ENCODE measurements at places on chromosomes 16 and 17.

DNA sequence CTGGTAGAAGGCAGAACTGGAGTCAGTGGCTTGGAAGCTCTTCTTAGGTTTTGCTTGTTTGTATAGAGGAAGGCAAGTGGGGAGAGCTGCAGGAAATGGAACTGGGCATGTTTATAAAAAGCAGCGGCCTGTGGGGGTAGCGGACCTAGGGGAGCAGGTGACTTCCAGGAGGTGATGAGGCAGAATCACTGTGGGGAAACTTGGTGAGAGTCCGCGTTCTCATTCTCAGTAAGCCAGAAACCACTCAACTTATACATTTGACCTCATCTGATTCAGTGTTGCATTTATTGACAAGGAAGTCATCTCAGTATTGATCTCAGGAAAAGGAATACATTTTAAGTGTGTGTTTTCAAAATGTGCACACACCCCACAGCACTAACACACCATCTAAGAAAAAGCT, 299.8 kb downstream of the CNTNAP4 start:
- DNase-seq: no peak

- DNase-seq: no peak
These were observed 31.6 kb downstream of the ARHGAP17 start for GRCh38 chr16:24983561-24983960.

DNA sequence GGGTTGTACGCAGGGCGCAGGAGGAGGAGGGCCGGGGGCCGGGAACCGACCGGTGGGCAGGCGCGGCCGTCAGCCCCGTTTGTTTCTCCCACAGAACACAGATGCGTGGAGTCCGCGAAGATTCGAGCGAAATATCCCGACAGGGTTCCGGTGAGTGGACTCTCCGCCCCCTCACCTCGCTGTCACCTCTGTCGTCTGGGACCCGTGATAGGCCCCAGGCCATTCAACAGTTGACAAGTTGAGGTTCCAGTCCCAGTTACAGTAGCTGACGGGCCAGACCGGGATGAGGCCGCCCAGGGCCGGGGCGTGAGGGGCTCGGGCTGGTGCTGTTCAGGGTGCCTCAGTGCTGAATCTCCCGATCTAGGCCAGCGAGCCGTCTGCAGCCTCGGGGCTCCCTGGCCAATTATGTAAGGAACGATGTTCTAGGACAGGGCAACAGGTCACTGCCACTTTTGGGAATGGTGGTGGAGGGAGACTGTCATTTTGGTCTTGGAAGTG, 628 bp downstream of the GABARAPL2 start:
- no peak for DNase-seq

GRCh38 chr17:73749928-73750605, 105.8 kb upstream of the SDK2 start:
- DNase-seq: no peak

DNA sequence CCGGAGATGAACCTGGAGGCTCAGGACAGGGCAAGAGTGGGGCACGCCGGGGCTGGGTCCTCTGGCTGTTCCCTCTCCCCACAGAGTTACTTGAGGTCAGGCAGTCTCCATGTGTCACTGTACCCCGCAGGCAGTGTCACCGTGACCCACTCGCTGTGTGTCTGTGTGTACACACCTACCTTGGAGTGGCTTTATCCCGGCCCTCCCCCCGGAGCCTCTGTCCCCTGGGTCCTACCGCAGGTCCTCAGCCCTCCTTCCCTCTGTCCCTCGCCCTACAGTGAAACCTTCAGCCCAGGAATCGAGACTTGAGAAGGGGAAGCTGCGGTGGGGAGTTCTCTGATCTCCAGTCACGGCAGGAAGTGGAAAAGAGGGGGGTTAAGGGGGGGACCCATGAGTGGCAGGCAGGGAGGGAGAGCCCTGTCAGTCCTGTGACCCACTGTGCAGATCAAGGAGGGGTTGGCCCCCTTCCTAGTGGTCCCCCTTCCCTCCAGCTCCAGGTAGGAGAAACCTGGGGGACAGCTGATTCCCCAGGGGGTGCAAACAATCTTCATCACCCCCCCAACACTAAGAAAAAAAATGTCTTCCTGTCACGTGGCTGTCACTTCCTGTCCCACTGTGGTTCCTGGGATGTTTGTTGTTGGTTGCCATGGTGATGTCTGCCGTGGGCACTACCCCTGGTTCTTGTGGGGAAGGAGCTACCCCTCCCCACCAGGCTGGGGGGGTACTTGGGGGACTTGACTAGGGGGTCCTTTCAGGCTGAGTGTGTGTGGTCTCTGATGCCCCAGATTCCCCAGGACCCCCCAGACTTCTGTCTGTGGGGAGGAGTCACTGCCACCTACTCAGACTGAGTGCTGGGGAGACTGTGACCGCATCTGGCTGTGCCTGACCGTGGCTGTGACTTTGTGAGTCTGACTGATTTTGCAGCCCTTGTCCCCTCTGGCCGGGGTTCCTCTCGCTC, 13.7 kb downstream of the RARA start:
- no peak for DNase-seq

GRCh38 chr17:64784353-64785010, 122.4 kb upstream of the SMURF2 start:
- DNase-seq: no peak

- DNase-seq: peak; percentile 98
These were observed 21.0 kb downstream of the SOX8 start for GRCh38 chr16:1002399-1003166.

- no peak for DNase-seq
These were observed 1.0 kb downstream of the KAT8 start for GRCh38 chr16:31118223-31119155.

Measured in H54 (cell line).